ENCODE measurements at places on chromosomes 3 and 15.

DNA sequence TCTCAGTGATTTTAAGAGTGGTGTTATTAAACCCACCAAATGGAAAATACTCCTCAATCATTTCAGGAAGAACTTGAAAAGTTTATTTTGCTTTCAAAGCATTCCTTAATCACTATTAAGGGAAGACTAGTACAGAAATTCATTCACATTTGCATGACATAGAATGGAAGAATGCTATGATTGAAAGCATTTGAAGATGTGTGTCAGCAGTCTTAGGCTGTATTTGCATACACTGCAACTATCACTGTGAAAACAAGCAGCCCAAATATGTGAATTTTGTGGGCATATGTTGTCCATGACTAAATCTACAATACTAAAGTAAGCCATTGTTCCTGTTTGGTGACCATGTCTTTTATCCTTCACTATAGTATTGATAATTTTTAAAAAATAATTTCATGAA lies 95.8 kb downstream of the CNTN3 start:
- no peak for DNase-seq

- DNase-seq: no peak
These were observed 27.9 kb downstream of the ZNF710 start for GRCh38 chr15:90029024-90029423.

- no peak for DNase-seq
These were observed 51.0 kb downstream of the NKIRAS1 start for GRCh38 chr3:23865595-23866396.

DNA sequence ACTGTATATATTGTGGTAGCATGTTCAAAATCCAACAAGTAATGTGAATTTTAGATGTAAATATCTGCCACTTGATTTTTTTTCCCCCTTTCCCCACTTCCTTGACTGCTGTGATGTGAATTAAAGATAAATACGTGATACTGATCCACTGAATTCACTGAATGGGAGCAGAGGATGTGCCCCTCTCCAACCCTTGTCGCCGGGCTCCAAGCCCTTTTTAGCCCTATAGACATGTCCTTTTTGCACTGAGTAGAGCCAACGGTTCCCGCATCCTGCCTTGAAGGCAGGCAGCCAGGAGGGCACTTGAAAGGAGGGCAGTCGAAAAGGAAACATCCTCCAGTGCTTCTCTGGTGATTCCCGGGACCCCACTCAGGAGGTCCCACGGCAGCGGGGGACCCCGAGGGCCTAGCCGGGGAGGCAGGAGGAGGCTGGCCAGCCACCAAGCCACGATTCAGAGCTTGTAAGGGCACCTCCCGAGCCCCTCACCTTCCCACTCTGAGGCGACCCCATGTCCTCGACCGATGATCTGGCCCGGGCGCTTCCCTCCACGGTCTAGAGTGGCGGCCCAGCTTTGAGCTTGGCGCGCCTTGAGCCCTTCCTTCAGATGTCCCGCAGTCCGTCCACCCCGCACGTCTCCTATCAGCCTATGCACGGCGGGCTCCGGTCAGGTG lies 901 bp upstream of the MANF start:
- DNase-seq: peak; percentile 65

GRCh38 chr3:120425572-120426250 lies 25.1 kb downstream of the FSTL1 start:
- no peak for DNase-seq

DNA sequence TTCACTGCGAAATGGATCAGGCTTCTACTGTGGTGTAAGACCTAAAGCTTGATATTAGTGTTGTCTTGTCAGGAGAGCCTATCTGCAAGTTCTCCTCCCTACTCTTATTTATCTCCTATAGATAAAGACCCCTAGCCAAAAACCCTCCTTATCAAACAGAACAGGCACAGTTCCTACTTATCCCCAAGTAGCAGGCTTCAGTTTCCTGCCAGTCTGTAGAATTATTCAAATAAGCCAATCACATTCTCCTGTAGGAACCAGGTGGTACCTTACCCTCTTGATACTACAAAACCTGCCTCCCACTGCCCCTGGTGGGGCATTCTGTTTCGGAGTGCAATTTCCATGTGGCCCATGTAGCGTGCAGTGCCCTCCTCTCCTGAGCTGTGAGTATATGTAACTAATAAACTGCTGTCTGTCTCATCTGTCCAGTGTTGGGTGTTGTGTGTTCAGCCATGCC lies 28.7 kb downstream of the HDGFL3 start:
- DNase-seq: no peak

- no peak for DNase-seq
These were observed 278.6 kb downstream of the EDEM1 start for GRCh38 chr3:5466065-5466464.

DNA sequence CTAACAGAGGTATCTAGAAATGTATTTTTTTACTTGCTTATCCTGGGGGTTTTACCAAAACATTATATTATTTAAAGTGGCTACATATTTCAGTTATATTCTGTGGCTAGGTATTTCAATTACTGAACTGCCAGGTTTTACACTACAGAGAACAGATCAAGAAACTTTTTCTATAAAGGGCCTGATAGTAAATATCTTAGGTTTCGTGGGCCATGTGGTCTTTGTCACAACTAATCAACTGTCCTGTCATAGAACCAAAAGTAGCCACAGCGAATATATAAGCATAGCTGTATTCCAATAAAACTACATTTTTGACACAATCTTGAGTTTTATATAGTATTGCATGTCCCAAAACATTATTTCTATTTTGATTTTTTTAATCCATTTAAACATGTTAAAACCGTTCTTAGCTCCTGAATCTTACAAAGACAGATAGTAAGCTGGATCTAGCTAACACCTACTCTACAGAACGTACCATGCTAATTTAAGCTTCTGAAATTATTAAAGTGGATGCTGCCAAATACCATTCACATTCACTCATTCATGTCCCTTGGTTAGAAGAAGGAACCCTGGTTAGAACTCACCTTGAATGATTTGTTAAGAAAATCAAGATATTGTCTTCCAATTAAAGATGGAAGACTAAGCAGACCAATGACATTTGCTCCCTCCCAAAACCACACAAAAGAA lies 118.2 kb upstream of the TGFBR2 start:
- DNase-seq: no peak

- no peak for DNase-seq
These were observed 88.8 kb upstream of the TBL1XR1 start for GRCh38 chr3:177286034-177286433.

- no peak for DNase-seq
These were observed 39.4 kb upstream of the TBL1XR1 start for GRCh38 chr3:177236704-177237103.

DNA sequence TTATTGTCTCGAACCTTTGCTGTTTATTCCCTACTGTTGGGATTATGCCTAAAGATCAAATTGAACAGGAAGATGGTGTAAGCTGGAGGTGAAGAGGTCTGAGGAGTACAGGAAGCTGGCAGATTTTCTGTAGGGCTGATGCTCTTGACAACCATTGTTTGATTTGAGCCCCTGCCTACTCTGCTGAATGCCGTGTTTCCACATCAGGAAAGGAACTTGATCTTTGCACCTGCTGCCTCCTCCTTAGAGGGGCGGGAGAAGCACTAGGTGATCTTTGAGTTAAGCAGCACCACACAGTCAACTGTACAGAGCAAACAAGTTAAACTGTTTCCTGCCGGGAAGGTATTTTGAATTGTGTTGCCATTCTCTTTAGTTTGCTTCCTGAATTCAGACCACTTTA lies 364.6 kb upstream of the EPHA6 start:
- no peak for DNase-seq

GRCh38 chr15:39404767-39405181 lies 176.1 kb upstream of the THBS1 start:
- no peak for DNase-seq

- DNase-seq: no peak
These were observed 222.0 kb upstream of the MANF start for GRCh38 chr3:51163051-51163450.

DNA sequence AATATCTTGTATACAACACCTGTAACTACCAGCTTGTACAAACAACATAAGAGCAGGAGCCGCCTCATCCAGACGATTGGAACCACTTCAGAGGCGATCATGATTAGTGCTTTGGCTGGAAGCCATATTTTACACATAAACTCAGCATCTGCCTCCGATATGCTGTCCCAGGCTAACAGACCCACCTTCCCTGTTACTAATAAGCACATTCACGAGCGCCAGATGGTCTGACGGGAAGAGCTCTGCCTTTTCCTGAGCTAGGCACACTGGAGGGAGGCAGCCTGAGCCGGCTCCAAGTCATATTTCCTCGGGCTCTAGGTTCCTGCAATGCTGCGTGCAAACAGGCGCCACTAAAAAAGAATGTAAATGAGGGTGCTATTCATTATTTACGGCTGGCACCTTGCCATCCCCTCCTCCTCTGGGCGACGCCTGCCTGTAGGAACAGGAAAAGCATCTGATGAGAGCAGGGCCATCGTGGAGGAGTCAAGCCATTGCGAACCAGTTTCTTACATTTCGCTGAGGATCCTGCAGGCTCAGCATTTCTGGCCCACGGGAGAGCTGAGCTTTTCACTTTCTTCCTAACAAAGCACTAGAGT lies 98.2 kb downstream of the ANXA2 start:
- no peak for DNase-seq
